ENCODE measurements at places on chromosomes 5 and 9.

GRCh38 chr9:101706261-101706798 is 32.1 kb downstream of the GRIN3A start:
- no peak for DNase-seq

DNA sequence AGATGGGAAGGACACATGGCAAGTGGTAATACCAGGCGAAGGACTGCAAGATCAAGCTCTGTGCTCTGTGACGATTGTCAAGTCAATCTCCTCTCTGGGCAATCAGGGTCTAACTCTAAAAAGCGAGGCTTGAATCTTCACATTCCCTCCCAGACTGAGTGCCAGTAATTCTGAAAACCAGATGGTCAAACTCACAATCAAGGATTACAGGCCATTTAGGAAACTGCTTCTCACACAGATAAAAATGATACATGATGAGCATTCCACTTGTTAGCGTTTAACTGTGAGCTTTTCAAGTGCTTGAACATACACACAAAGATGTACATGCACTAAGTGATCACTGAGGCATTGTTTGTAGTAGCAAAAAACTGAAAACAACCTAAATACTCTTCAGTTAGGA is 210.1 kb downstream of the TRIM32 start:
- no peak for DNase-seq

GRCh38 chr9:93243112-93243511 is 59.2 kb downstream of the WNK2 start:
- DNase-seq, result no peak

GRCh38 chr9:116653348-116654058 is 33.6 kb upstream of the TRIM32 start:
- no peak for DNase-seq

DNA sequence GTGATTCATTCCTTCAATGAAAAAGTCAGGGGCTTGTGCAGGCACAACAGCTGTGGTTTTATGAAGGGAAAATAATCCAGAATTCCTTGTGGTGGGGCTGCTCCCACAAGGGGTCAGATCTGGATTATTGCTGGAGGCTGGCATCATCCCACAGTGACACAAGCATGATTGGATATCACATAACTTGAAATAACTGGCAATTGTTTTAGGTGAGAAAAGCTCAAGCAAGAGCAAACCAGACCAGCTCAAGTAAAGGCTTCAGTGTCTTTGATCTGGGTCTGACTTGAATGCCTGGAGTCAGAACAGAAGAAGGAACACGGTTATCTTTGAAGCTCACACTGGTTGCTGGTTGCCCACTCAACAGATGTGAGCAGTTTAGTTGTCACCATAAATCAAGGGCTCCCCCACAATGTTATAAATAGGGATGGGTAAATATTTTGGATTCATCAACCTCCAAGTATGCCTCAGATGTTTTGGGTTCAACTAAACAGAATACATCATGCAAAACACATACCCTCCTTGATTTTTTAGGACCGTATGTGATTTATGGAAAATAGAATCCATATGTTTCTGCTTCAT is 3.1 kb upstream of the ZNF474 start:
- DNase-seq, result no peak

DNA sequence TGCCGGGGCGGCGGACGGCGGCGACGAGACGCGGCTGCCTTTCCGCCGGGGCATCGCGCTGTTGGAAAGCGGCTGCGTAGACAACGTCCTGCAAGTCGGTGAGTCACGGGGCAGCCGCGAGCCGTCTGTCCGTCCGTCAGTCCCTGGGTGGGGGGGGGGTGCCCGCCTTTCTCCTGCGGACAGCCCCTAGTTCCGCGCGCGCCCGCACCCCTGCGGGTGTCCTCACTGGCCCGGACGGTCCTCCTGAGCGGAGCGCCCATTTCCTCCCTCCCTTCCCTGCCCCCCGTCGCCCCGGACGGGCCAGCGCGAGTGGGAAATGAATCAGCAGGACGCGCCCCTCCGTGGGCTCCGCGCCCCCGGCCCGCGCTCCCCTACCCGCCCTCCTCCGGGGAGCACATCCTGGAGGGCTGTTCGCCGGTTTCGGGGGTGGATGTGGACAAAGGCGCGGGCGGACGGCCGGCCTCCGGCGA is 828 bp downstream of the ZSWIM6 start:
- DNase-seq, result no peak

DNA sequence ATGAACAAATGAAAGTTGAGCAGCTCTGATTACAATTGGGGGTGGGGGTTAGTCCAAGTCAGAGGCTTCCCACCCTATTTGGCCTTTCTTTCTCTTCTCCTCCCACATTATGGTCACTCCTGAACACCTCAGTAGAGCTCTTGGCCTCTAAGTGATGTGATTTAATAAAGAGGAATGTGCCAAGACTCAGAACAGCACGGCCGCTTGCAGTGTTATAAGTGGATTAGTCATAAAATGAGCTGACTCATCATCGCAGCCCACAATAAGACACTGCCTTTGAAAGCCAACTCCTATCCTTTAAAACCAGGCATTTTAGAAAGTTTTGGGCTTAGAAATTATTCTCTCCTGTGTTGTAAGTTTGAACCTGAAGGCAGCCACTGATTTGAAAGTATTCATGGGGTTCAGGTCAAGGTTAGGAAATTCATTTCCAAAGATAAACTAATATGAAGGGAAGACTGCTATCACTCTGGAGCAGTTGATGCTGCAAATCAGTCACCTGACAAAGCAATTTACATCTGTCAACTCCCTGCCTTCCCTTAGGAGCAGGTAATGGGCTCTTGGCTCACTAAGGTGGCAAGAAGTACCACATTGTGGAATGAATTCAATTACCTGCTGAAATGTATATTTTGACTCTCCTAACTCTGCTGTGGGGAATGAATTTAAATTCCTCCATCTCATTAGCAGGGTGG is 283.6 kb upstream of the NMUR2 start:
- DNase-seq, result no peak

DNA sequence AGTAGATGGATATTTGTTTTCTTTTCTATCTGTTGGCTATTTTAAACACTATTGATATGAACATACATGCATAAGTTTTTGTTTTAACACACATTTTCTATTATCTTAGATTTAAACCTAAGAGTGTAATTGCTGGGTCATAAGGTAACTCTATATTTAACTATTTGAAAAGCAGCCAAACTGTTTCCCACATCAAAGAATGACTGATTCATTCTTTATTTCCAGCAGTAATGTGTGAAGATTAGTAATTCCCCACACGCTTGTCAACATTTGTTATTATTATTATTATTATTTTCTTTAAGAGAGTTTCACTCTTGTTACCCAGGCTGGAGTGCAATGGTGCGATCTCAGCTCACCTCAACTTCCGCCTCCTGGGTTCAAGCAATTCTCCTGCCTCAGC is 1495.8 kb downstream of the EFNA5 start:
- DNase-seq, result no peak

DNA sequence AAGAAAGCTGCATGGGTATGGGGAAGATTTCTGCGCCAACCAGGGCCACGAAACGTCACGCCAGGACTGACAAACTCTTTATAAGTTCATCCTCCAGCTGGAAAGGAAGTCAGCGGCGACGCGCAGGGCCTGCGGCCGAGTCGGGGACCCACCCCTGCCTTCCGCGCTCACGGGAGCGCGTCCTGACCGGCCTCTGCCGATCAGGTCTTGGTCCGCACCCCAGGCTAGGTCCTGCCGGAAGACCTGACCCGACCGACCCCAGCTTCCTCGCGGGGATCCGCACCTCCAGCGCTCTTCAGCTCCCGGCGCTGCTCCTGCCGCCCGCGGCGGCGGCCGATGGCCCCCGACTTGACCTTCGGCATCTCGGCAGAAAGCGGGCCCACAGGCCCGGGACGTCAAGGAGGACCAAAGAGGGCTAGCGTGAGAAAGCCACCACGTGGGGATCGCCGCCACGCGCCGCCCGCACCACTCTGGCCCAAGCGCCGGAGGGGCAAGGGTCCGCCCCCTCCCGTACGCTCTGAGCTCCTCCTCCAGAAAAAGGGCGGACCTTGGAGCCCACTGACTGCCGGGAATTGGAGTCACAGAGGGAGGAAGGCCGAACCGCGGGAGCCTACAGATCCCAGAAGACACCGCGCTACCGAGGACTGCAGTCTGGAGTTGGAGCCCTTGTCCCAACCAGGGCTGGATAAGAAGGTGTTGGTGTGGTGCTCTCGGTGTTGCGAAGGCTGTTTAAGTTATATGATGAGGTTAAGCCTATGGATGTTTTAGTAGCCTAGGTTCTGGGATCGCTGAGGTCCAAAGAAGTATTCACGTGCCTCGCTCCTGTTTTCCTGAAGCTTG is at the start of gene DIMT1:
DIMT1 (minus strand) TSS at position 495 of the 840 bp plus-strand sequence; CDS start at position 362, 133 bp downstream.
- peak; percentile 98 for DNase-seq

DNA sequence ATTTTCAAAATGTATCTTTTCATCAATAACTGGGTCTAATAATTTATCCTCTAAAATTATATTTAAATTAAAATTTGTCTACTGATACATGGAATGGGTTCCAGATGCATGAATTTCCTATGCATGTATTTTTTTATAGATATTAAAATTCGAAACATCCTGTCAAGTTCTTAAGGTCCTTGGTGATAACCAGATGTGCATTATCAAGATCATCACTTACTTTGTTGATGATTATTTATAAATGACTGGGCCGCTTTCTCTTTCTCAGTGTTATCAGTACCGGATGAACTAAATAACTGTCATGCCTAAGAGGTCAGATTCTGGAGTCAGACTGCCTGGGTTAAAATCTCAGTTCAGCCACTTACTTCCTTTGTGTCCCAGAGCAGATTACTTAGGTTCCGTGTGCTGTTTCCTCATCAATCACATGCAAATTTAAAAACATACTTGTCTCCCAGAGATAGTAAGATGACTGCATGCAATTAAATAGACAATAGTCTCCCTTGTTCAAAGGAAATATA is 124.3 kb downstream of the TEX10 start:
- DNase-seq, result no peak

GRCh38 chr5:74179701-74180100 is 460.8 kb downstream of the ENC1 start:
- DNase-seq, result no peak

GRCh38 chr5:569358-569867 is 42.7 kb upstream of the CEP72 start:
- DNase-seq, result no peak

DNA sequence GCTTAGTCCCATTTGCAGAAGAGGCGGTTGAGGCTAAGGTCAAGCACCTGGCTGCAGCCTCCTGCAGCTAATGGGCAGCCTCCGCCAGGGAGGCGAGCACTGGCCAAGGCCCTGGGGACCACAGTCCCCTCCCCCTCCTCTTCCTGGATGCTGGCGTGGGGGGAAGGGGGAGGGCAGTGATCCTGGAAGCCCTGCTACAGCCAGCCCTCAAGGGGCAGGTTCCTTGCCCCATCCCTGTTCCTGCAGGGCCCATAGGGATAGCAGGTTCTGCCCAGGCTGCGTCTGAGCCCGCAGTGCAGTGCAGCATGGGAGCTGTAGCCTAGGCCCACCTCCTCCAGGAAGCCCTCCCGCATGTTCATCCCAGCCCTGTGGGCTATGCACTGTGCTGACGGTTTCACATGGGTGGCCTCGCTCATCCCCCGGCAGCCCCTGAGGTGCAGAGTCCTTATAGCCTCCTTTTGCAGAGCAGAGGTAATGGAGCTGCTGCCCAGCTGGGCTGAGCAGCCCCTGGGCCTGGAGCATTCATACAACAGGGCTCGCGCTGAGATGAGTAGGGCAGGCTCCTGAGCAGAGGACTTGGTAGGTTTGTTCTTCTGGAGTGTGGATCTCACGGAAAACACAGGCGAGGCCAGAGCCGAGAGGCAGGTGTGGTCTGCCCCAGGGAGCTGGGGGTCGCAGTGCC is 36.0 kb downstream of the KCNT1 start:
- no peak for DNase-seq

DNA sequence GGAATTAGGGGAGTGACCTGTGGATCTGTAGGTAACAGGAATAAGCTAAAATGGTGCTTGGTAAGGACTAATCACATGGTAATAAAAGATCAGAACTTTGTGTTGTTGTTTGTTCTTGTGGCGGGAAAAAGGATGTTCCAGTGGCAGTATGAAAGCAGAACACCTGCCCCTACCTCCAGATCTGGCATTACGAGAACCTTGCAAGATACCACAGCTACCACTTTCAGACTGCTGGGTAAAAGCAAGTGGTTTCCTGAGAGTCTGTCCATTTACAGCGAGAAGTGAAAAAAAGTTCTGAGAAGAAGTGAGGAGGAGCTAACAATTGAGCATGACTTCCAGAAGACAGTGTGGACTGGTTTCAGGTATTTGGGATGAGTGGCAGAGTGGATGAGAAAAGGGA is 252.5 kb downstream of the TLE4 start:
- DNase-seq, result no peak

DNA sequence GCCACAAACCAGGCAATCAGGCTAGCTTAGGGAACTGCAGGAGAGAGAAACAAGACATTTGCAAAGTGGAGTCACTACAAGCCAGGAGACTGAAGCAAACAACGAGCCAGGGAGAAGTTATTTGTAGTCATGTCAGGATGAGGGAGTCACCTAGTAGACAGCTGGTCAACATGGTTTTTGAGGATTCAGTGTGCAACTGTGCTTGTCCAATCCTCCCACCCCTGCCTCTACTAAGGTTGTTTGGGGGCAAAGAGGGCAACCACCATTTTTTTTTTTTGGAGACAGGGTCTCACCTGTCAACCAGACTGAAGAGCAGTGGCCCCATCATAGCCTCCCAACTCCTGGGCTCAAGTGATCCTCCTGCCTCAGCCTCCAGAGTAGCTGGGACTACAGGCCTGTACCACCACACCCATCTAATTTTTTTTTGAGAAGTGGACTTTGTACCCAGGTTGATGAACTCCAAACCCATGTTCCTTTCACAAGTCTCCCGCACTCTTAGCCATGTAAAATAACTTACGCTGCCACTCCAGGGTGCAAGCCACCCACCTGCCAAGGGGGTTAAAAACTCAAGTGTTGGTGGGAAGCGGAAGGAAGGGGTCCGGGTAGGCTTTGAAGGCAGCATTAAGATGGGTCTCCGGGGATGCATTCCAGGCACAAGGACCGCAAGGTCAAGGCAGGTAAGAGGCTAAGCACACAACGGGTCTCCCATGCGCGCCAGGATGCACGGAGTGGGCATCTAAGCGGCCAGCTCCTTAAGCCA is 995 bp downstream of the RPL35 start:
- no peak for DNase-seq

DNA sequence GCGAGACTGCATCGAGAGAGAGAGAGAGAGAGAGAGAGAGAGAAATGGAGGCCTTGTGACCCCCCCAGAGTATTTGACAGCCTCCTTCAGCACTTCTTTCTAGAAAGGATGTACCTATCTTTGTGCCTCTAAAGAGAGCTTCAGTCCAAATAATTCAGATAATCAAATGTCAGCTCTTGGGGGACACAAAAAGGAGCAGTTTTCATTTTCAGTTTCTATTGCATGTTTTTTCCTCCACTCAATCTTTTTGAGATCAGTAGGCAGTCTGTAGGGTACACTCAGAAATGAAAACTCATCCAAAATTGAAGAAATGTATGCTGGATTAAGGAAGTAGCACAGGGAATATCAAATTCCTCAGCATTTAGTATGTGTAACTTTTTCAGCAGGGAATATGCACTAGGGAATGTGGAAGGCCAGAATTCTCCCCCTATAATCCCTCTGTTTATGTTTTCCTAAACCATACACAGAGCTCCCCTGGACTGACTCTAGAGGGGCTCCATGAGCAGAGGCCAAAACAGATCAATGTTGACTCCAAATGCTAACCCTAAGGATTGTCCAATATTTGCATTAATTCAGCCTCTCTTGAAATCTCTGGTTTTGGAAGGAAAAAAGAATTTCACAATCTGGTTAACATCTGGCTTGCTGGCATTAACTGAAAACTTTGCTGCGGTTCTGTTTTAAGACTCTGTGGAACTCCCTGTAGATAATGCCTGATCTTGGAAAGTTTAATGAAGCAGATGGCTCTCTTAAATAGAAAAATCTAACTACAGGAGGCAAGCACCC is 250.1 kb downstream of the CEMIP2 start:
- no peak for DNase-seq

GRCh38 chr5:21831145-21831787 is 1021.9 kb downstream of the CDH12 start:
- no peak for DNase-seq
